ENCODE measurements at places on chromosomes 13 and 19. TPM values are rescaled to one million over a fixed set of nuclear protein-coding genes. Genes with fewer than 3 reads are reported as not detected.

SERPINE3 gene
- not detected for total RNA-seq

ZNF528 gene
- 13.7 TPM for total RNA-seq

NLRP12 gene
- 0.26 TPM for total RNA-seq

KLK8 gene
- total RNA-seq: not detected

PRTN3 gene
- total RNA-seq: 0.99 TPM

GNG7 gene
- 12.9 TPM for total RNA-seq

ZNF560 gene
- total RNA-seq: not detected

TPTE2 gene
- not detected for total RNA-seq
